Fibroblast of villous mesenchyme (primary cell): ENCODE measurements at places on chromosomes 7 and 10. TPM values are rescaled to one million over a fixed set of nuclear protein-coding genes. Genes with fewer than 3 reads are reported as not detected.

The ASIC3 gene
- under 0.01 and 0.32 TPM in 2 replicates for total RNA-seq

The LAMB1 gene
- 438 and 483 TPM in 2 replicates for total RNA-seq

The PIK3AP1 gene
- under 0.01 TPM in 1 of 2 replicates, not detected in the other for total RNA-seq

The SLC4A2 gene
- 85.5 and 102 TPM in 2 replicates for total RNA-seq

The CFAP69 gene
- total RNA-seq: 1.6 and 2.6 TPM in 2 replicates

The PAX2 gene
- not detected in 2 replicates for total RNA-seq

The RBM20 gene
- under 0.01 and 0.32 TPM in 2 replicates for total RNA-seq

The NPFFR1 gene
- total RNA-seq: not detected in 2 replicates

The ADIRF gene
- 2.6 and 5.2 TPM in 2 replicates for total RNA-seq

The NXPH1 gene
- total RNA-seq: not detected in 2 replicates

The CAV2 gene
- 130 and 224 TPM in 2 replicates for total RNA-seq

The FAM149B1 gene
- 19.6 and 28.5 TPM in 2 replicates for total RNA-seq

The GARIN1A gene
- total RNA-seq: 0.64 and 2.6 TPM in 2 replicates

The SCART1 gene
- 2.6 and 4.2 TPM in 2 replicates for total RNA-seq

DNA sequence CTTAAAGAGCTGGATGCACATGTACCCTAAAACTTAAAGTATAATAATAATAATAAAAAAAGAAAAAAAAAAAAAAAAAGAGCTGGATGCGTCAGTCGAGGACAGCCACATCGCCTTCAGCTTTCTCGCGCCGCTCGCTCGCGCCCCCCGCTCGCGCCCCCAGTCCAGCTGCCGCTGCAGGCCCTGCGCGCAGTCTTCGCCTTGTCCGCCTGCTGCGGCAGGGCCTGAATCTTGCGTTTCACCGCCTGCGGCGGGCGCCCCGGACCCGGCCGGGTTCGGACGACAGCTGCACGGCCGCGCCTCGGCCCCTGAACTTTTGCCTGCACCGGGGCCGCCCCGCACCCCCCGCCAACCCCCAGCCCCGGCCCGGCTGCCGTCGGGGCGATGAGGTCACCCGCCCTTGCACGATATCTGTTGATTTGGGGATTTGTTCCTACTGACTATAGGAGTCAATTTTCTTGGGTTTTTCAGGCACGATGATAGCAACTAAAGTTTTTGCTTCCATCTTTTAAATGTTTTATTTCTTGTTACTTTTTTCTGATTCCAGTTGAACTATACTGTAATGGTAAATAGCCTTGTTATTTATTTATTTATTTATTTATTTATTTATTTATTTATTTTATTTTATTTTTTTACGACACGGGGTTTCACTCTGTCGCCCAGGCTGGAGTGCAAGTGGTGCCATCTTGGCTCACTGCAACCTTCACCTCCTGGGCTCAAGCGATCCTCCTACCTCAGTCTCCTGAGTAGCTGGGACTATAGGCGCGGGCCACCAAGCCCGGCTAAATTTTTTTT, 33.5 kb upstream of the CPN1 start:
- no peak for DNase-seq

GRCh38 chr10:59625721-59626522, 83.7 kb downstream of the SLC16A9 start:
- DNase-seq: peak; percentile 79

DNA sequence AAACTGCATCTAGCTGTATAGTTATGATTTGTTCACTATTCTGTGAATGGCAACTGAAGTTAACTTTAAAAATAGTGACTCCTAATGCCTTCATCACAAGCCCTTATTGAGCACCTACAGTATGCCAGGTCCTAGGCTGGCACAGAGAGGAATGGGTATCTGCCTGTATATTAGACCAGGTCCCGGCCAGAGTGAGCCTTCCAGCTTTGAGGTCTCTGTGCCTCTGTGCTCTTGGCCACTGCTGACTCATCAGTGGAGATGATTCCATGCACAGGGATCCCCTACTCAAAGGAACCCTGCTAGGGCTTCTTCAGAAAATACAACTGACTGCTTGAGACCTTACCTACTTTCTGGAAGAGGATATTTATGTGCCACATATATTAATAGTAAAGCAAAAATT, 118.4 kb downstream of the GFRA1 start:
- no peak for DNase-seq

- DNase-seq: peak; percentile 99
These were observed 23.6 kb downstream of the GNA12 start for GRCh38 chr7:2820508-2820934.

DNA sequence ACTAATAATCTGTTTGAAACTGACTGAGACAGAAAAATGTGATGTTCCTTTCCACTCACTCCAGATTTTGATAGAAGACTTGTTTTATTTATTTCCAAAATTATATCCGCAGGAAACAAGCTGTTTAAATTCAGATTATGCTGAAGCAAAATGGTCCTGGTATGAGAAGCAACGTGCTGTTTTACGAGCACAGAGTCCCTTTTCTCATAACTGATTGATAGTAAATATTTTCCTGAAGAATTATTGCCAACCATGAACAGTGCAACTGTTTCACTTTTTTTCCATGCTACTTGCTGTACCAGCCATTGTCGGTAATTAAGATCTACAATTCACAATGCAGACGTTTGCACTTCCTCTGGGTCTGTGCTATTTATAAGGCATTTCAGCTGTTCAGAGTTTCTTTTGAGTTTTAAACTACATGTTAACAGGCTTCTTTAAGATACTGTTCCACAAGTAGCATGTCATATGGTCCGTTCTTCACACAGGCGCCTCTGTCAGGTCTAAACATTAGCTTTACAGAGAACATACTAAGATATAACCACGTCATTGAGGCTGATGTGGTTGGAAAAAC, 103.8 kb downstream of the POLL start:
- no peak for DNase-seq

- peak; percentile 75 for DNase-seq
These were observed 14.6 kb upstream of the FKBP9 start for GRCh38 chr7:32942415-32943251.

DNA sequence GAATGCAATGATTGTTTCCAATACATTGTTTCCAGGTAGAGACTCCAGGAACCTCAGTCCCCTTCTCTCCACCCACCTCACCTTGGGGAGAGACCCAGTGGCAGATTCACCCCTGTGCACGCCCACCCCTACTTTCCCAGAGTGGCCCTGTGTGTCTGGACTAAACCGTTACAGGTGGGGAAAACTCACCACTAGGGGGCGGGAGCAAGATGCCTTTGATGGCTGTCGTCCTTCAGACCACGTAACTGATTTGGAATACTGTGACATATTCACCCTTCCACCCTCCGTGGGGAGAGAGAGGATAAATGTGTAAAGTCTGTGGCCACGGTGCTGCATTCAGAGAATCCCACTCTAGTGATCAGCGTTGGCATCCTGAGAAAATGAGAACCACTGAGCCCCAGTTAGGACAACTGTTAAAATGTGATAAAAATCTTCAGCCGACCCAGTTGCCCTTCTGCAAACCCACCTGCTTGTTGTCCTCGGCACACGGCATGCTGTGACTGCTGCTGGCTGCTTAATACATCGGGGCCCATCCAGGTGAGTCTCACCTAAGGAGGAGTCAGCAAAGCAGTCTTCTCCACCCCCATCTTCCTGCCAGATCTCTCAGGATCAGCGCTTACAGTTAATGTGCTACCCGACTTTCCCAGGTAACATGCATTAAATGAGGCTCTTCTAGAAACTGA, 41.5 kb upstream of the NMT2 start:
- DNase-seq: peak; percentile 73

DNA sequence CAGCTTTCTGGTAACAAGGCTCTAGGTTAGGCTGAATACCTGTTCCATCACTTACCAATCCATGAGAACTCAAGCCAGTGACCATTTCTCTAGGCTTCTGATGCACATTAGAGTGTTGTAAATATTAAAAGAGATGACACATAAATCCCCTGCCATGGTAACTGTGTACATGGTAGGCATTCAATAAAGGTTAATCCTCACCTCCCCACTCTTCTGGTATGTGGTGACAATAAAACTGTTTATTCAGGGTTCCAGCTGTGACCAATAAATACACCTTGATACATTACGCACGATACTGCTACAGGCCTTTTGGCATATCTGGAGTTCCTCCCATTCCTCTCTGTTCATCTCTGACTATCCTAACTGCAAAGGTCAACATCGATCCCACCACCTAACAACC, 171.9 kb downstream of the SRPK2 start:
- DNase-seq: no peak

GRCh38 chr7:41870461-41871138, 167.7 kb upstream of the INHBA start:
- DNase-seq: peak; percentile 44

DNA sequence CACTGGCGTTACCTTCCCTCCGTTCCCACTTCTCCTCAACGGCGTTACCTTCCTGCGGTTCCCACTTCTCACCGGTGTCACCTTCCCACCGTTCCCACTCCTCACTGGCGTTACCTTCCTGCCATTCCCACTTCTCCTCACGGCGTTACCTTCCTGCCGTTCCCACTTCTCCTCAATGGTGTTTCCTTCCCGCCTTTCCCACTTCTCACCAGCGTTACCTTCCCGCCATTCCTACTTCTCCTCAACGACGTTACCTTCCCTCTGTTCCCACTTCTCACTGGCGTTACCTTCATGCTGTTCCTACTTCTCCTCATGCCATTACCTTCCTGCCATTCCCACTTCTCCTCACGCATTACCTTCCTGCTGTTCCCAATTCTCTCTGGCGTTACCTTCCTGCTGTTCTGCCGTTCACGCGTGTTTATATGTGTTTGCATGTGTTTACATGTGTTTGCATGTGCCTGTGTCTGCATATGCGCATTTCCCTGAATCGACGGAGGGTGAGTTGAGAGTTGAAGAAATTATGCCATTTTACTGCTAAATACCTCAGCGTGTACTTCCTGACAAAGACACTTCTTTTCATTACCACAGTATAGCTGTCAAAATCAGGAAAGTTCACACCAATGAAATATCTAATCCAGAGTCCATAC, 23.2 kb upstream of the CFAP46 start:
- DNase-seq: no peak

DNA sequence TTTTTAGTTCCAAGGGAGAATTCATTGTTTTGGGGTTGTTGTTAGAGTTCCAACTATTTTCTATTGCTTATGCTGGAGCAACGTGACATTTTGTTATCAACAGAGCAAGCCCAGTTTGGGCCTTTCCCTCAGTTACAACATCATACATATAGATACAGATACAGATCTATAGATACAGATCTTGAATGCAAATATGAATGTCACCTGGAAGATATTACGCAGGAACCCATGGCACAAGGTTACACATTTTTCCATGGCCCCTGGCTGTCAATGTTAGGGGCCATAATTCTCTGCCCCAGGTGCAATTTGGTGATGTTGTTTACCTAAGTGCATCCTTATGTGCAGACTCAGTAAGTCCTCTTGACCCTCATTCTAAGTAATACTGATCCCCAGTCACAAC, 3.6 kb upstream of the PODXL start:
- DNase-seq: no peak

DNA sequence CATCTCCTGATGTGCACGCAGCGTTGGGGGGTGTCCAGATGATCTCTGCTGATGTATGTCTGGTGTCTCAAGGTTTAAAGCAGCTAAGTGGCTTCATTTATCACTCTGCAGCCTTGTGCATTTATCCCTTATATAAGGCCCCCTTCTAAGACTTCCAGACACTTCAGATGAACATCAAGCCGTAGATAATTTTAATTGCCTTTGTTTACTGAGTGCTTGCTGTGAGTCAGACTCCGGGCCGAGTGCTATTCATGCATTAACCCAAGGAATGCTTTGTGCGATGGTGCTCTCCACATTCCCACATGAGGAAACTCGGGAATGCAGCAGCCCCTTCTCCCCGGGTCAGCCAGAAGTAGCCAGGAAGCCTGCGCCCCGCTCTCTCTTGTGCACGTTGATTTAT, 328.6 kb upstream of the COBL start:
- no peak for DNase-seq

- no peak for DNase-seq
These were observed 118.1 kb upstream of the PHF14 start for GRCh38 chr7:10855583-10855982.

- DNase-seq: no peak
These were observed 774.1 kb upstream of the IGFBP3 start for GRCh38 chr7:46695051-46695708.

GRCh38 chr7:36227223-36227622, 74.2 kb downstream of the EEPD1 start:
- DNase-seq: peak; percentile 49

DNA sequence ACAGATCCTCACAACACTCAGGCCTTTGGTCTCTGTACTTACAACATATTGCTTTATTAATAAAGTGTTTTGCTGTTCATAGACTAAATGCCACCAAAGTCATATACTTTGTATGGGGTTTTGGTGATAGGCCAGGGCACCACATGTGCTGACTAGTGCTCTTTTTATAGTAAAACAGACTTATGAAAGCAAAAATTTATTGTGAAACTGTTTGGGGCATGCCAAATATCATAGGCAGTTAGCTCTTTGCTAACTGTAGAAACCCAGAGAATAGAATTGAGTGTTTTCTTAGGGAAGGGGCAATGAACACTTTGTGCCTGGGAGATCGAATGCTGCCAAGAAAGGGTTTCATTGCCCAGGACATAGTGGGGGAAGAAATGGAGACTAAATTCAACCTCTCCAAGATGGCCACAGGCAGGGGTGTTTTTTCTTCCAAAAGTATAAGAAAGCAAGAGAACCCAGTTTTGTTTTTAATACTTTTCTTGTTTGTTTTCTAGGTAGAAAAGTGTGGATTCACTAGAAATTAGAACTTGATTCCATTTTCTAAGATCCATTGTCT, 142.7 kb downstream of the TRIL start:
- DNase-seq: no peak

- no peak for DNase-seq
These were observed 12.7 kb downstream of the TACC2 start for GRCh38 chr10:122001698-122002097.

DNA sequence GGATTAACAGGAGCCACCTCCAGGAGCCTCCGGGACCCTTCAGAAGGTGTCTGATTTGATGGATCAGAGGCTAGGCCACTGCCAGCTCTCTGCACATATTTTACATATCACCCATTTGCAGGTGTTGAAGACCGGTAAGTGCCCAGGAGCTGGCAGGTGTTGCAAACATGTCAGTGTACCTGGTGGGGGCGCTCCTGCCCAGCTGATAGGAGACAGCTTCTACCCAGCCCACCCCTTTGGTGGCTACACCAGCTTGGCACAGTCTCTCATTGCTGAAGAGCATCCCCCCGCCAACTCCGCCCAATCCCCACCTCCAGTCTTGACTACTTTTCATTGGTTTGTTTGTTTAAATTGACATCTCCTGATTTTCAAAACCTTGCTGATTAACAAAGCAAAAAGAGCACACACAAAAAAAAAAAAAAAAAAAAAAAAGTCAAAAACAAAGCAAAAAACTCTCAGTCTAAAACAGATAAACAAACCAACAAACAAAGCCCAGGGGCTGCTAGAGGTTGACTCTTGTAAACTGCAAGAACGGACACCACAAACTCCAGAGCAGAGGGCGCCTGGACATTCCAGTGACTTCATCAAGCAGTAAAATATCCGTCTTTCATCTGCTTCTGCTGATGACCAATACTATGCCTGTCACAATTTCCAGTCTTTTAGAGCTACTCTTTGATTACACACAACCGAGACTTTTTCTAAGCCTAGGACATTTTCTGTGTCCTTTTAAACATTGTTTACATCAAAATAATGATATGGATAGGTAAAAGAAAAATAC, 275.3 kb downstream of the NRG3 start:
- peak; percentile 32 for DNase-seq
